ENCODE measurements at places on chromosomes 16 and 17. TPM values are rescaled to one million over a fixed set of nuclear protein-coding genes. Genes with fewer than 3 reads are reported as not detected.

TBC1D26 gene
- 0.10 TPM for total RNA-seq

DNA sequence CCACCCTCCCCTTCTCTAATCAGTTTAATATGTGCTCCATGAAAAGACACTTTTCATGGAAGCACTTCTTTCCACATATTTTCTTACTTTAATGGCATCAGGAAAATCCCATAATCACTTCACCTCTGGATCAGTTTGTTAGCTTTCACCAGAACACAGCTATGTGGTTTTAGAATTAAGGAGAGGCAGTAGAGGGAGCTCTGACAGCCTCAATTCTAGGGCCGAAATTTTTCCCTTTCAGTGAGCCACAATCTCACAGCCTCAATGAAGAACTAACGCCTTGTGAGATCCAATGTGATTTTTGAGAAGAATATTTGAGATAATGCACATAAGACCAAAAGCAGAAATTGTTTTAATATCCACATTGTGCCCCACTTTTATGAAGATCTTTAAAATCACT is 1494.0 kb upstream of the CDH8 start:
- no peak for DNase-seq

DNA sequence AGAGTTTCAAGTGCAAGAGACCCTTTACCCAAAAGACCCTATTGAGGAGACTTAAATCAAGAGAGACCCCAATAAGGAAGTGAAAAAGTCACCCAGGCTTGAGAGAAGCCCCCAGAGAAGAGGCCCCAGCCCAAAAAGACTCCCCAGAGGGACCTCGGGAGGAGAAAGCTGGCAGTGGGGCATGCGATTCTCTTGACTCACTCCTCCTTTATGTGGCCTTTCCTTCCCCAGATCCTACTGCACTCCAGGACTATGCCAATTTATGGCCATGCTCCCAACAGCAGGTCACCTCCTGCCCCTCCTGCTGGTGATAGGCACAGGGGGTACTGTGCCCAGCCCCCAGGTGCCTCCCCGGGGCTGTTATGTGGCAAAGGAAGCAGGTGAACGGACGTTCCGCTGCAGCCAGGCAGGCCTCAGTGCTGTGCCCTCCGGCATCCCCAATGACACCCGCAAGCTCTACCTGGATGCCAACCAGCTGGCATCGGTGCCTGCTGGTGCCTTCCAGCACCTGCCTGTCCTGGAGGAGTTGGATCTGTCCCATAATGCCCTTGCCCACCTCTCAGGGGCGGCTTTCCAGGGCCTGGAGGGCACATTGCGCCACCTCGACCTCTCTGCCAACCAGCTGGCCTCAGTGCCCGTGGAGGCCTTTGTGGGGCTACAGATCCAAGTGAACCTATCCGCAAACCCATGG is 16.3 kb downstream of the LRRC3C start:
- no peak for DNase-seq

DNA sequence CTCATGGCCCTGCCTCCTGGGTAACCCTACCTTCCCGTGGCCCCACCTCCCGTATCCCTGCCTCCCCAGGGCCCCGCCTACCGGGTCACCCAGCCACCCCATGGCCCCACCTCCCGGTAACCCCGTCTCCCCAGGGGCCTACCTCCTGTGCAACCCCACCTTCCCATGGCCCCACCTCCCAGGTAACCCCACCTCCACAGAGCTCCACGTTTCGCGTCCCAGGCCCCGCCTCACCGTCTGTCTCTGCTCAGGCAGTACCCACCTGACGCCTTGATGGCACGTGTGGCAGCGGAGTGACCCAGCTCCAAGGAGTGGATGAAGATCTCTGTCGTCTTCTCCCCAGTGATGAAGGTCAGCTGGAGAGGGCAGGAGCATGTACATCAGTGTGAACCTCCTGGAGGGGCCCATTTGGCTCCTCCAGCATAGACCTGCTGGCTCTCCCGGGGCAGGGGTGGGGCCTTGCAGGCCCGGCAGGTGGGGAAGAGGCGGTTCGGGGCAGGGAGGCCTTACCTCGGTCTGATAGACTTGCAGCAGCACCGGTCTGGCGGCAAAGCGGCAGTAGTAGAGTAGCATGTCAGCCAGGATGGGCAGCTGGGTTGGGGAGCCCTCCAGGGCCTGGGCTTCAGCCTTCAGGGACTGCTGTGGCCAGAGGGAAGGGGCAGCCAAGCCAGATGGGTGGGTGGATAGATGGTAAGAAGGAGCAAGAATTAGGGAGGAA is 18.7 kb upstream of the PIK3R6 start:
- DNase-seq, result peak; percentile 33

GAS2L2 gene
- total RNA-seq, result not detected

GRCh38 chr17:78965491-78965924 is 14.2 kb downstream of the LGALS3BP start:
- no peak for DNase-seq

TEX19 gene
- not detected for total RNA-seq
